GM12891 (cell line): ENCODE measurements at places on chromosomes 7 and 10.

- no peak for DNase-seq
These were observed 51.6 kb upstream of the LAMB1 start for GRCh38 chr7:108054537-108054936.

DNA sequence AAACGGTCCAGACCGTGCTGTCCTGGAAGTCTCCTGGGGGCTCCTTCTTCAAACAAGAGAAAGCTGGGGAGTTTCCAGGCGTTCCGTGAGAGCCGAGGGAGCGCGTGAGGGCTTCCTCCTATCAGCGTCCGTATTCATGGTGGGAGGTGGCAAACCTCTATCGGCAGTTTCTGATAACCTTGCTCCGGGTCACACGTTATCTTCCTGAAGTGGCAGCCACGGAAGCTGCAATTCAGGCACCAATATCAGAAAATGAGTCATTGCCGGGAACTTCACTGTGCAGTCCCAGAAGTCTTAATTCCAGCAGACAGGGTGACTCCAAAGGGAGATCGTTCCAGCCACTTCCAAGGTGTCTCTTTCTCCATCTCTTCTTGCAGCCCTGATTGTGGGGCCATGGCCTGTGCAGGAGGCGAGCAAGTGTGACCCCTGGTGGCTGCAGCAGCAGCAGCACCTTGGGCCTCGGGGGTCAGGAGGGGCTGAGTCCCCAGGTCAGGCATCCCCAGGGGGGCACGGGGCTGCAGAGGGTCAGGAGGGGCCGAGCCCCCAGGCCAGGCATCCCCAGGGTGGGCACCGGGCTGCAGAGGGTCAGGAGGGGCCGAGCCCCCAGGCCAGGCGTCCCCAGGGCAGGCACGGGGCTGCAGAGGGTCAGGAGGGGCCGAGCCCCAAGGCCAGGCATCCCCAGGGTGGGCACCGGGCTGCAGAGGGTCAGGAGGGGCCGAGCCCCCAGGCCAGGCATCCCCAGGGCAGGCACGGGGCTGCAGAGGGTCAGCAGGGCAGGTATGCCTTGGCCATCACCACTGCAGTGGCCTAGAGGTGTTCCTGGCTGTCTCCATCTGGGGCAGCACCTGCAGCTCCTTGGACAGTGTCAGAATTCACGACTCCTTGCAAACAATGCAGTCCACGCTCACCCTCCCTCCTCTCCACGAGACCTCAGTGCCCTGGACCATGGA lies 538.7 kb downstream of the DNAJB6 start:
- DNase-seq, result no peak

DNA sequence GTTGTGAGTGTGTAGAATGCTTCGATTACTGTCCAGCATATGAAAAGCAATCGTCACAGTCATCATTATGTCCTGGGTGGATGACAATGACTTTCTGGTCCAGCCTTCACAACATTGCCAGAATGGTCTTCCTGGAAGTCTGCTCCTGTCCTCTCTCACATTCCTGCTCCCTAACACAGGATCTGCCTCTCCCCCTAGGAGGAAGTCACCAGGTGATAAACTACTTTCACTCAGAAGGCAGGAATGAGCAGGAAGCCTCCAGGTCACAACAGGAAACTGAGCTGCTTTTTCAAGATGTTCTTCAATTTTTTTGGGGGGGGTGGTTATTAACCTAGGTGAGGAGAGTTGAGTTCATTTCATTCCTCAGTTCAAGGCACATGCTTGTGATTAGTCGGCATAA lies 13.6 kb upstream of the GPNMB start:
- DNase-seq, result no peak

DNA sequence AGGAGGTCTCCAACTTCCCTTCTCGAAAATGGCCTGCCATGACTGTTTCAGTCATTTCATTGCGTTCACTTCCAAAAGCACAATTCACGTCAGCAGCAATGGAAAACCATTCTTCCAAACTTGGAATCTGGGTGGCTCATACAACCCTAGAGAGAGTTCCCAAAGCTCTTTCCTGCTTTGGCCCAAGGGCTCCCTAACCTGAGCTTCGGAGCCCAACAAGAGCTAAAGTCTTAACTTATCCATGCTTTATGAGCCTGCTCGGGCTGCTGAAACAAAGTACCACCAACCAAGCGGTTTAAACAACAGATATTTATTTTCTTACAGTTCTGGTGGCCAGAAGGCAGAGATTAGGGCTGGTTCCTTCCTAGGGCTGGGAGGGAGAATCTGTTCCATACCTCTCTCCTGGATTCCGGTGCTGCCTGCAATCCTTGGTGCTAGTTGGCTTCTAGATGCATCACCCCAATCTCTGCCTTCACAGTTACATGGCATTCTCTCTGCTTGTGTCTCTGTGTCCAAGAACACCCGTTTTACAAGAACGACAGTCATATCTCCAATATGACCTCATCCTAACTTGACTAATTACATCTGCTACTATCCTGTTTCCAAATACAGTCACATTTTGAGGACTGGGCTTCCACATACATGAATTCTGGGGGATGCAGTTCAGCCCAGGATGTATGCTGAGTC lies 33.5 kb downstream of the CAMK2B start:
- no peak for DNase-seq

DNA sequence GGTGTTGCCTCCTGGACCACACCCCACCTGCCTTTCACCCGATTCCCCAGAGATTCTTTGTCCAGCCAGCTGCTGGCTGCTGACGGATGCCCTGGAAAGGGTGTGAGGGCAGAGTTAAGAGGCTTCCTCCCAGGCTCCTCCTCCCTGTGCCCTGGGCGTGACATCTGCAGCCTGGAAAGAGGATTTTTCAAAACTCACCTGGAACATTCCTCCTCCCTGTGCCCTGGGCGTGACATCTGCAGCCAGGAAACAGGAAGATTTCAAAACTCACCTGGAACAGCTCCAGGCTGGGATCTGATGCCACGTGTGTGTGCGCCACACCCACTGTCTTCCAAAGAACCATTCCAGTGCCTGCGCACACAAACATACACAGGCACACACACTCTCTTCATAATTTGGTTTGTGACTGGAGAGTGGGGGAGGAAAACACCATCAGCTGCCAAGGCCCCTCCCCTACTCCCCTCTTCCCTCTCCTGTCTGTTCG lies 5.2 kb downstream of the MARVELD1 start:
- DNase-seq, result no peak

DNA sequence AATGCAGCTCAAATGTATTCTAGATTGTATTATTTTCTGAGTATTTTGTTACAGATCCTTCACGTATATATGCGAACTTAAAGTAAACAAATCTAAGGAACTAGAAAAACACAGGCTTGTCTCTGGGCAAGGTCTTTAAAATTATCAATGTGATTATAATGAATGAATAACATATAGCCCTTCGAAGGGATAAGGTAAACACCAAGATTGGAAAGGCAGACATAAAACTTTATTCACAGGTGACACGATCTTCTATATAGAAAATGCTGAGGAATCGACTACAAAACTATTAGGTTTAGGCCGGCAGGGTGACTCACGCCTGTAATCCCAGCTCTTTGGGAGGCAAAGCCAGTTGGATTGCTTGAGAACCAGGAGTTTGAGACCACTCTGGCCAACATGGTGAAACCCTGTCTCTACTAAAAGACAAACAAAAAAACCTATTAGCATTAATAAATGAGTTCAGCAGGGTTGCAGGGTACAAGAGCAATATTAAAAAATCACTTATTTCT lies 80.4 kb downstream of the CNNM2 start:
- DNase-seq, result no peak

- no peak for DNase-seq
These were observed 53.9 kb upstream of the LYZL2 start for GRCh38 chr10:30683496-30683895.

DNA sequence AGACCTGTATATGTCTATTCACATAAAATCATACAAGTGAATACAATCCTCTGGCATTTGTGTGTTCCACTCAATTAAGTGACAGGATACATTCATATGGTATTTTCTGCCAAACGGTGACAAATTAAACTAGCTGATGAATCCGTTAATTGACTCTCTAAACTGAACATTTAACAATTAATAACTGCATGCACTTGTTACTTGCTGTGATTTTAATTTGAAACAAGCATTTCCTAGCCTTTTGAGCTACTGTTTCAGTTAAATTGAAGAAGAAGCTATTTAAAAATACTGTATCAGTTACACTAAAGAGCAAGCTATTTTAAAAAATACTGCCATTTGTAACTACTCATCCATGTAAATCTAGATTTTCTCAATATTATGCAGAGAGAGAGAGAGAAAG lies 67.4 kb downstream of the HTR7 start:
- DNase-seq, result no peak

DNA sequence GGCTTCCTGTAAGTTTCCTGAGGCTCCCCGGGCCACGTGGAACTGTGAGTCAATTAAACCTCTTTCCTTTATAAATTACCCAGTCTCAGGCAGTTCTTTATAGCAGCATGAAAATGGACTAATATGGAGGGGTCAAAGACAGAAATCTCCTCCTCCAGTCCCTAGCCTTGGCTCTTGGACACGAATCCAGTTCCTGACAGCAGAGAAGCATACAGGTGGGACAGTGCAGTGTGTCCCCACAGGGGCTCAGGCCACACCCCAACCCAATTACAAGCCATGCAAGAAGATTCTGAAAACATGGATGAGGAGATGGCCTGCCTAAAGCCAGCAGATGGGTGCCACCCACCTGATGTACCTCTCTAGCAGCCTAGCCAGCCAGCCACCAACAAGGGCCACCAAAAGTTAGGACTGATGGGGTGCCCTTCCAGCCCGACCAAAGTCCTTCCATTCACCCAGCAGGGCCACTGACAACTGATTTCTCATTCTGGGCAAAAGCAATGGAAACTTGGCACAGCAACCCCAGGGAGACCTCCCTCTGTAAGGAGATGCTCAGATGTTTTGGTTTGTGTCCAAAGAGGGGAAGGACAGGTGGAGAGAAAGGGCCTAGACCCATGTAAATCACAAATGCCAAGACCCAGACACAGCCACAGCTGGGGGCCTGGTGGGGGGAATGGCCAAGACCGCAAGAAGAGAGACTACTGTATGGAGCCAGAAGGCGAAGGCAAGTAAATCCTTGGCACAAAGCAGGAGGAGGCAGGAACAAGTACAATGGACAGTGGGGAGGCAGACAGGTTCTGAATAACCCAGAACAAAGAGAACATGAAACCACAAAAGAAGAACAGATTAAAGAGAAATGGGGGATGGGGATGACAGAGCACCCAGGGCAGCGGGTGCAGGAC lies 13.6 kb downstream of the GPRIN2 start:
- no peak for DNase-seq

DNA sequence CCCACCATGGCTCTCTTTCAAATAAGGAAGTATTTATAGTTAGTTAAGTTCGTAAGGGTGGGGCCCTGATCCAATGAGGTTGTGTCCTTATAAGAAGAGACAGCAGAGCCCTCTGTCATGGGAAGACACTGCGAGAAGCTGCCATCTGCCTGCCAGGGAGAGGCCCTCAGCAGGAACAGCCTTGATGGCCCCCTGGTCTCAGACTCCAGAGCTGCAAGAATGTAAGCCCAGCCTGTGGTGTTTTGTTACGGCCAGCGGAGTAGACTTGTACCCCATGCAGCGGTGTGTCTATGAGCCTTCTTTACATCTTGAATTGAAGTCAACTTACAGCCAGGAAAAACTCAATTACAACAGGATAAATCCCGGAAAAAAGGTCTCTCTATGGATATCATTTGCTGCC lies 14.3 kb upstream of the LARP4B start:
- no peak for DNase-seq

DNA sequence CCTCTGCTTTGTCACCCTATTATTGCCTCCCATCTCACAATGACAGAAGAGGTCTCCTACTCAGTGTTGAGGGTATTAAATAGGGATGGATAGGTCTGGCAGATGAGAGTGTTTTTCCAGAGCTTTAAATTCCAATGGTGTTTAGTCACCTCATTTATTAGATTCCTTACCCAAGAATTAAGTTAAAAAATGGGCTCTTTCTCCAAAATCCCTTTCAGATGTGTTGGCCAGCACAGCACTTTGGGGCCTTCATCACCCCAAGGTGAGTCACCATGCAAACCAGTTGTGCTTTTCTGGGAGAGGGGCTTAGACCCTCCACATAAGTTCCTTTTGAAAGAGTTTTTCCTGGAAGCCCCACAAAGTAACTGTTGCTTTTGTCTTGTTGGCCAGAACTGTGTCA lies 78.4 kb downstream of the CYP26A1 start:
- DNase-seq, result no peak

DNA sequence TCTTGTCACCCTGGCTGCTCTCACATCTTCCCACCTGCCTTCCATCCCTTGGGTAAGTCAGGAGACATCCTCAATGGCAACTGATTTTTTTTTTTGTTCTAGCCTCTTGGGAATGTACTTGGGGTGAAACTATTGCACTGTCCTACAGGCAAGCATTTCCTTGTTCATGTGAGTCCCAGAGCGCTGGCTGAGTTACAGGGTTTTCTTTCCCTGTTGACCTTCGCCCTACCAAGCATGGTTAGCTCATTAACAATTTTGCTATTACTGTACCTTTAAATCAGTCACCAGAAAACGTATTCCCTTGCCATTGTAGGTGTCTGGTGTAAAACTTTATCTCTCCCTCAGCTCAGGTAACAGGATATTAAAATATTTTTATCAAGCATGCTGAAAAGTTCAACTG lies 98.9 kb downstream of the PRLHR start:
- DNase-seq, result no peak

DNA sequence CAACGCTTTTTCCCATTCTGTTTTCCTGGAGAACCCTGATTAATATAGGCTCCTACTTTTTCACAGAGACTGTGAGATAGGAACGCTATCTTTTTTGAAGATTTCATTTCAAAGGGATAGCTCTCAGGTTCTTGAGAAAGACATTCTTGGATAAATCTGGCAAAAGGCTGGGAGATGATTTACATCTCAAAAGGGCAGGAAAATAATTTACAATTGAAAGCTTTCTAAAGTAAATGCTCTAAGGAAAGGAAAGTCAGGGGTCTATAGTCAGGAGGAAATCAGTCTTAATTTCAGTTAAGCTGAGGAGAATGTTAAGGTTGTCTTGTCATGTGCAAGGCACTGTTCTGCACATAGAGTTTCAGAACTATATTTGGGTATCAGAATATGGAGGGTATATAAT lies 278.8 kb downstream of the KIF20B start:
- no peak for DNase-seq

DNA sequence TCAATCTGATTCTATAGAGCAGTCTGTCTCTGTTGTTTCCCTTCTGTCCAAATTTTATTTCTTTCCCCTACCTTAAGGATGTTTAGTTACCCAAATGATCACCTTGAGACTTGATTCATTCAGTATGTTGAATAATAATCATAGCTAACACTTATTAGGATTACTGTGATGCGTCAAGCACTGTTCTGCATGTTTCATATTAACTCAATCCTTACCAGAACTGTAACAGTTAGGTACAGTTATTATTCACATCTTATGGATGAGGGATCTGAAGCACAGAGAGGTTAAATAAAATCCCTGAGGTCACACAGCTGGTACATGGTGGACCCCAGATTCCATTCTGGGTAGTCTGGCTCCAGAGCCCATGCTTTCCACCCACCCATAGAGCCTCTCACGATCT lies 97.9 kb upstream of the SAMD8 start:
- no peak for DNase-seq

GRCh38 chr7:43481902-43482678 lies 100.8 kb upstream of the STK17A start:
- DNase-seq, result no peak

DNA sequence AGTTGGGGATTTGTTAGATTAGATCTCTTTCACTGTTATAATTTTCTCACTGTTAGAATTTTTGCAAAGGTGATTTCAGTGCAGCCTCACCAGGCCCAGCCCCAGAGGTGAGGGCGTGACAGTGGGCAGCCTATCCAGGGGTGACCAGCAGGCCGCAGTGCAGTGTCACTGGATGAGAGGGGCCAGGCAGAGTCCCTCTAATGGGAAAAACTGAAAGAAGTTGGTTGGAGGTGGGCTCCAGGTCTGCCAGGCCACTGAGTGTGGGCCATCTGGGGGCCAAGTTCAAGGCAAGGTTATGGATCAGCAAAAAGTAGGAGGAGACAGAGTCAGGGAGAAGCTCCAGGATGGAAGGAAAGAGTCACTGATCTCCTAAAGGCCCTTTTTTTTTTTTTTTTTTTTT lies 90.5 kb upstream of the SDK1 start:
- DNase-seq, result no peak
